ENCODE measurements at places on chromosomes 12 and 14.
A peak's percentile ranks its signal among the peaks of the same experiment; 100 is the strongest.

DNA sequence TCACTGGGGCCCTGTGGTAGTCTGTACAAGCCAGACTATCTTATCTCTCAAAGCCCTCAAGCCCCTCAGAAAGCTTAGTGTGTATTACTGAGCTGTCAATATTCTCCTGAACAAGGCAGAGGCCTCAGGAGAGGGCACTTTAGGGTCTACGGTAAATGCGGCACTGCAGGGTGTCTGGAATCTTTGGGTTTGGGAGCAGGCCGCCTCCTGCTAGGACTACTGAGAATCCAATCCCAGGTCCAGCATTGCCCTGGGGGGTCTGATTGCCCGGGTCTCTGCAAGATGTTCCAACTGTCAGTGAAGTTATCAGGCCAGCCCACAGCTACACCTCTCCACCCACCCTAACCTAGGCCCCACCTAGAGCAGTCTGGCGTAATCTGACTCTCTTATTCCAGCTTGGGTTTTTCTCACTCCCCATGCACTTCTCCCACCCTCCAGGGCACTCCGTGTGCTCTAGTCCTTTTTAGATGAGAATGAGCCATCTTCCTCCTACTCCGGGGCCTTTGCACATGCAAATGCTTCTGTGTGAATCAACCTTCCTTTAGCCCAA, 4.3 kb upstream of the ZFP36L1 start:
- DNase-seq = no peak

DNA sequence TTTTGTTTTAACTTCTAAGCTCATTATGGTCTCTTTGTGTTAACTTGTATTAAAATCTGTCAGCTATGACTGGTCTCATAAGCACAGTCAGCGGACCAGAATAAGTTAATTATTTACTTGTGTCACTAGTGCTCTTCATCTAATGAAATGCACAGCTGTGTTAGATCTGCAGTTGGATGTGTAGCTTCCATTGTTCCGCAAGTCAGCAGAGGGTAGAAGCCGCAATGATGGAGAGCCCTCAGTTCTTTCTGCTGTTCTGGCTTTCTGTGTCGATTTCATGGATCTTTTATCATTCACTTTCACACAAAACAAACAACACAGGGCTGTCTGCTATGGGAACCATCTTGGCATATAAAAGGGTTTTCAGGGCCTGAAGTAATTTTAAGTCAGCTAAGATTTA, 89.3 kb upstream of the RFX4 start:
- no peak for DNase-seq

- DNase-seq = no peak
These were observed 11.9 kb downstream of the CALM1 start for GRCh38 chr14:90408713-90409112.

DNA sequence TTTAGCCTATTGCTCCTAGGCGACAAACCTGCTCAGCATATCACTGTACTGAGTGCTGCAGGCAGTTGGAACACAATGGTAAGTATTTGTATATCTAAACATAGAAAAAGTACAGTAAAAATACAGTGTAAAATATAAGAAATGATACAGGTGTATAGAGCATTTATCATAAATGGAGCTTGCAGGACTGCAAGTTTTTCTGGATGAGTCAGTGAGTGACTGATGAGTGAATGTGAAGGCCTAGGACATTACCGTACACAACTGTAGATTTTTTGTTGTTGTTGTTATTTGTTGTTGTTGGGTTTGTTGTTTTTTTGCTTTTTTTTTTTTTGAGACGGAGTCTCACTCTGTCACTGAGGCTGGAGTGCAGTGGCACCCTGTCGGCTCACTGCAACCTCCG, 33.4 kb downstream of the PNMA1 start:
- DNase-seq = no peak

DNA sequence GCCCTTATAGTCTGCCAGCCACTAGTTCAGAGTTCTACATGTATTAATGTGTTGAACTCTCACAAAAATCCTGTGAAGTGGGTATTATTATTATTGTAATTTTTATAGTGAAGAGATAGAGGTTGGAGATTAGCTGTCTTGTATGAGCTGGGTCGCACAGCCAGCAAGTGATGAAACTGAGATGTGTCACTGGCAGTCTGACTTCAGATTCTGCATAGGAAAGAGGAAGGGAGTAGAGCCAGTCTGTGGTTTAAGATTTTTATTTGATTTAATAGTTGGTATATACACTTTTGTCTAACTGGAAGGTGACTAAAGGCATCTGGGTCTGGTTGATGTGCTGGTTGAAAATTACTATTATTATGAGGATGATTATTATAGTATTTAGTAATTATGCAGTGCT, 5.8 kb upstream of the FRS2 start:
- DNase-seq = peak; percentile 65

DNA sequence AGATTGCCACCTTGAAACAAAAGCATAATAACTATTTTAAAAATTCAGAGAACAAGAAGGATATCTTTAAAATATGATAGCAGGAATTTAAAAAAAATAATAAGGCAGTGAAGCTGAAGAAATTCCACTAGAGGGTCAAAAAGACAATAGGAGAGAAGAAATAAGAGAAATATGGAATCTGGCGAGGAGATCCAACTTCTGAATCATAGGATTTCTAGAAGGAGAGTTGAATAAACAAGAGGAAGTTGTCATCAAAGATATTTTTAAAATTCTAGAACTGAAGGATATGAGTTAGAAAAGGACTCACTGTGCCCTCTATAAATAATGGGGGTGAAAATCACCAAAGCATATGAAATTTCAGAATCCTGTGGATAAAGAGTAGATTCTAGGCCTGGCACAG, 26.8 kb upstream of the TOMM20L start:
- DNase-seq = no peak

DNA sequence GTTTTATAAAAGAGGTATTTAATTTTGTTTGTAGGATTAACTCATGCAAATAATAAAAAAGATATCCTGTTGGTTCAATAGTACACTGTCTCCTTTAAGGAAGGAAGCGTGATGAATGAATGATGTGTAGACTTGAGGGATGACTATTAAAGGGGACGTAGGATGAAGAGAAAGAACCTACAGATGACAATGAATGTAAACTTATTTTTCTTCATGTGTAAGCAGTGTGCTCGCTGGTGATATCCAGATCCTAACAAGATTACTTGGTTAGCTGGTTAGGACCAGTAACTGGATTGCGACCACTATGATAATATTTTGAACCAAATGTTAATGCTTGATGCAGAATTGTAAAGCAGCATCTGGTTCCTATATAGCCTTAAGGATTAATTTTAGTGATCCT, 2.6 kb downstream of the ARF6 start:
- DNase-seq = peak; percentile 22

- DNase-seq = no peak
These were observed 20.1 kb upstream of the OR6J1 start for GRCh38 chr14:22664261-22664660.

DNA sequence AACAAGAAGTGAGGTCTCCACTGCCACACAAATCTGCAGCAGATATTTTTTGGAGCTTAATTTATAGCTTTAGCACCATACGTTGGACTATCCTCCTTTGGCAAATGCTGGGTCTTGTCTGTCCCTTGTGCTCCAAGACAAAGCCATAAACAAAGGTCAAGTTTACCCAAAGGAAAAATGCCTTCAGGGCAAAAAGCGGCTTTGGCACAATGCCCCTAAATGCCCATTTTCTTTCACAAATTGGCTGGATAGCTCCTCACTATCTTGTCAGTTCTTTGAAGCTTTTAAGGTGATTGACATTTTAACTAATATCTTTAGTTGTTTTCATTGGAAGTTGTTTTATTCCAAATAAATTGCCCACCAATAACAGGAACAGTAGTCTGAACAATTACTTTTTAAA, 59.6 kb downstream of the EML5 start:
- no peak for DNase-seq

DNA sequence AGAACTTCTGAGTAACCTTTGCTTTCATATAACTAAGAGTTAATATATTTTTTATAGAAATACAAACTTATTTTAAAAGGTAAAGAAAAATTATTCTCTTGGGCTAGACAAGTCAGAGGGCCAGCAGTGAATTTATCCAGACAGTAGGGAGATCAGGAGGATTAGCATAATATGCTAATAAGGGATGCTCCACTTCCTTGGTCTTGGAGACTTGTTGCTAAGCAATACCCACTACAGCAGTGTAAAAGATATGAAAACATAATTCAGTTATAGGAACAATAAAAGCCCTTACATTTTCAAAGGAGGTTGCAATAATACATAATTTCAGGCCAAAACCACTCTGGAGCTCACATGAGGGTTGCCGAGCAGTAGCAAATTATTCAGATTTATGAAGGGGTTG, 615.6 kb downstream of the KCNH5 start:
- DNase-seq = no peak

GRCh38 chr14:68014771-68015170, 195.2 kb downstream of the RAD51B start:
- no peak for DNase-seq

DNA sequence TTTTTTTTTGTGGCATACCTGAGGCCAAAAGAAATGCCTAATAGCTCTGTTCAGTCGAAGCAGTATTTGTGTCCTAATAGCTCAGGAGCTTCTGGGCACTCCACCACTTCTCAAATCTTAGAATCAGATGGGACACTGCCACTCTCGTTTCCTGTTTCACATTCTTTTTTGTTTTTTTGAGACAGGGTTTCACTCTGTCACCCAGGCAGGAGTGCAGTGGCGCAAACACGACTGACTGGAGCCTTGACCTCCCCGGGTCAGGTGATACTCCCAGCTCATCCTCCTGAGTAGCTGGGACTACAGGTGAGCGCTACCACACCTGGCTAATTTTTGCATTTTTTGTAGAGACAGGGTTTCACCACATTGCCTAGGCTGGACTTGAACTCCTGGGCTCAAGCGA, 52.7 kb downstream of the SPPL3 start:
- DNase-seq = peak; percentile 50

DNA sequence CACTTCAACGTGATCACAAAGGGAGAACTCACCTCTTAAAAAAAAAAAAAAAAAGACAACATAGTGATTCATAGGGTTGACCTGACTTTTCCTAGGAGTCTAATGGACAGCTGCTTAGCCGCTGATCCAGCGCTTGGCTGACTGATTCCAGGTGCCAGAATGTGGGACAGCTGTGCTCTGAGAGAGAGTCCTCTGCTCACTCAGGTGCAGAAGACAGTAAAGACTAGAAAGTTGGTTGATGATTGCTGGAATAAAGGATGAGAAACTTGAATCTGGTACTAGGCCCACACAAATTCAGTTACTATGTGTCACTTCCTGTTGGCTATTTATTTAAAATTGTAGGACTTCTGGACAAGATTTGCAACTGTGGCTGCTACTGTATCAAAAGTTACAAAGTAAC, 229.4 kb downstream of the CHST11 start:
- DNase-seq = no peak

DNA sequence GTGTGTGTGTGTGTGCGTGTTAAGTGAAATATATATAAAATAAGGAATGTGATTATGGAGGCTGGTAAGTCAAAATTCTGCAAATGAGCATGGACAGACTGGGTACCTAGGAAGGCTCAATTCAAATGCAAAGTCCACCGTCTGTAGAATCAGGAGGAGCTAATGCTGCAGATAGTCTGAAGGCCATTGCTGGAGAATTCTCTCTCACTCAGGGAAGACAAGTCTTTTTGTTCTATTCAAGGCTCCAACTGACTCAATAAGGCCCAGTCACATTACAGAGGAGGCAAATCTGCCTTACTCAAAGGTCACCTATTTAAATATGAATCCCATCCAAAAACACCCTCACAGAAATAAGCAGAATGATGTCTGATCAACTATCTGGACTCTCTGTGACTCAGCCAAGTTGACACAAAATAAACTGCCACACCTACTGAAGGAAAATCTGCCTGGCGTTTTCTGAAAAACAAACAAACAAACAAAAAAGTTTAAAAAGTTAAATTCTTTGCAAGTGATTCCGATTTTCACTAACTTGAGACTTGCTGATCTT, 684 bp upstream of the KLRF2 start:
- no peak for DNase-seq

DNA sequence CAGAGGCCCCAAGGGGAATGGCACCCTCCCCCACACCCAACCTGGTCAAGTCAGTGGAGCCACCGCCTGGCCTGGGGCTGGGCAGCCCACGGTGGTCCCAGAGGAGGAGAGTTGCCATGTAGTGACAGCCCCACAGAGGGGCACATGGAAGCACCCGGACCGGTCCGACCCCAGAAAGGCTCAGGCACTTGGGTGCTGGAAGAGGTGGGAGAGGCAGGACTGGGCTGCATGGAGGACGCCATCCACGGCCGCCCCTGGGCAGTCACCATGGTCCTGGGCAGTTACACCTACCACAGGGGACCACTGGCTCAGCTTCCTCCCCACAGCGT, 37.9 kb upstream of the TMEM179 start:
- DNase-seq = no peak

DNA sequence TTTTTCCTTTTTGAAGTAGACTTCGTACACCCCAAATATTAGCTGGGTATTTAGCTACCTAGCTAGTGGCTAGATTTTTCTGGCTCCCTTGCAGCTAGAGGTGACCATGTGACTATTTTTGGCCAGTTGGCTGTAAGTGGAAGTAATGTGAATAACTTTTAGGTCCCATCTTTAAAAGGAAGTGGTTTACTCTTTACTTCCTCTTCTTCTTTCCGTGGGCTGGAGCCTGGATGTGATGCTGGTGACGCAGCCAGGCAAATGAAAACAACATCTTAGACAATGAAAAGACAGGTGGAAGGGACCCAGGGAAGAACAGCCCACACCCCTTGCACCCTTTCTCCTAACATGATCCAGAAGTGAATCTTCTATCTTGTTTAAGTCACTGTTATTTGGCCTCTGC, 245.5 kb downstream of the ATP23 start:
- DNase-seq = no peak

GRCh38 chr14:31834616-31835015, 242.5 kb upstream of the ARHGAP5 start:
- DNase-seq = no peak

GRCh38 chr12:52230364-52231281, 2.4 kb upstream of the KRT7 start:
- DNase-seq = no peak

GRCh38 chr12:68585966-68586365, 24.7 kb upstream of the RAP1B start:
- no peak for DNase-seq

GRCh38 chr12:92419201-92419600, 273.6 kb upstream of the BTG1 start:
- DNase-seq = no peak

GRCh38 chr14:59483363-59483762, 845 bp downstream of the L3HYPDH start:
- no peak for DNase-seq

DNA sequence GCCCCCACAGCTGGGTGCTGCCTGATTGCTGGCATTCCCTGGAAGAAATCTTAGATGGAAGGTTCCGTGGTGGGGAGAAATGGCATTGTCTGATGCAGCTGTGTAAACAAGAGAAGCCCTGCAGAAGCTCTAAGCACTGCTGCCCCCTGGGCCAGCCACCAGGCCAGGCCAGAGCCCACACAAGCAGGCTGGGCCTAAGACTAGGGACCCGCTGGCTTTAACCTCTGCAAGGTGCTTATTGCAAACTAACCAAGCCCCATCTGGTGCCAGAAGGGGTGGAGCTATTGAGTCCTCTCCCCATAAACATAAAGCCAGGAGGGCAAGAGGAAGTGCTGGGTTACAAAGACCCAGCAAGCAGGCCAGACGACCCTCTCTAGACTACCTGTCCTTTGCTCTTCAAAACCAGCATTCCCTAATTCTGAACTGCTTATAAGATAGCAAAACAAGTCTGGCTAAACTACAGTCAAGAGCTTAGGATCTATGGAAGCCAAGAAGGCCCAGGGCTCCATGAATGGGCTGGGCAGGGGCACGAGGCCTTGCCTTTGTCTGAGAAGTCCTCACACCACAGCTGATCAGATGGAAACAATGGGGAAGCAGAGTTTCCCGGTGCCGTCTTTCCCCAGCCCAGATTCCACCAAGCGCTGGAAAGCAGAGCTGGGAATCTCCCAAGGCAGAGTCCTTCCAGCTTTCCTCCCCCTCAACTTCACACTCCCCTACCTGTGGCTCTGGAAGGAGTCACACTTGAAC, 28.8 kb downstream of the P2RX4 start:
- DNase-seq = peak; percentile 48
